ENCODE measurements at places on chromosomes 2 and 18.

GRCh38 chr2:104502901-104503300, 351.0 kb upstream of the POU3F3 start:
- DNase-seq: no peak

DNA sequence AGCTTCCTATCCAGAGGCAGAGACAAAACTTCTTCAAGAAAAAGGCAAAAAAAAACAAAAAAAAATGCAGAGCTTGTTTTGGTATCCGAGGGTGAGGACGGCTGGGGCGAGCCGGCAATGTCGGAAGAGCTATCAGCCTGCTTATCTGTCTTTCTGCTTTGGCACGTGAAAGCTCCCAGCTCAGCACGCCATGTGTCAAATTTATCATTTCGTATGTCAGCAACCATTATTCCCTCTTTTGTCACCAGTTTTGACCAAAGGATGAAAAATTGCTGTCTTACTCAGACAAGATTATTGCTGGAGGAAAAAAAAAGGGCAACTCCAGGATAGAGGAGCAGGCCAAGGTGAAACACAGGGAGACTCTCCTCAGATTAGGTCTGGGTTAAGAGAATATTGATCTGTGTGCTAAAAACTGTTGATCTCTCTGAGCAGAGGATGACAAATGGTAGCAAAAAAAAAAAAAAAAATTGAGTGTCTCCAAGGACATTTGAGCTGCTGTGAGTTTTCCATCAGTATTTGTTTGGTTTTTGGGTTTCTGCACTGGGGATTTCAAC, 532.0 kb upstream of the POU3F3 start:
- no peak for DNase-seq

GRCh38 chr2:175414882-175415487, 233.5 kb upstream of the ATP5MC3 start:
- peak; percentile 42 for DNase-seq

- DNase-seq: no peak
Measured at GRCh38 chr2:174784316-174784715, 20.0 kb upstream of the CHRNA1 start.

DNA sequence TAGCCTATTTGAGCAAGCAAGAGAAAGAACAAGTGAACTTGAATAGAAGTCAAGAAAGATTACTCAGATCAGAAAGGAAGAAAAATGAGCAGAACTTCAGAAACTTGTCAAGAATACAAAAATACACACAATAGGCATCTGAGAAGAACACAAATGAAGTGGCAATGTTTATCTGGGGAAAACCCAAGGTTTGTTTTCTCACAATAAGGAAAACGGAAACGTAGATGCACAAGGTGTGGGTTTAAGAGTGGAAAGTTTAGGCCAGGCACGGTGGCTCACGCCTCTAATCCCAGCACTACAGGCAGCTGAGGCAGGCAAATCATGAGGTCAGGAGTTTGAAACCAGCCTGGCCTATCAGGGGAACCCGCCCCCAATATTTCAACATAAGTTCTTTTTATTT, 159.5 kb upstream of the GYPC start:
- no peak for DNase-seq

GRCh38 chr2:182381225-182381624, 45.6 kb downstream of the PDE1A start:
- DNase-seq: no peak

DNA sequence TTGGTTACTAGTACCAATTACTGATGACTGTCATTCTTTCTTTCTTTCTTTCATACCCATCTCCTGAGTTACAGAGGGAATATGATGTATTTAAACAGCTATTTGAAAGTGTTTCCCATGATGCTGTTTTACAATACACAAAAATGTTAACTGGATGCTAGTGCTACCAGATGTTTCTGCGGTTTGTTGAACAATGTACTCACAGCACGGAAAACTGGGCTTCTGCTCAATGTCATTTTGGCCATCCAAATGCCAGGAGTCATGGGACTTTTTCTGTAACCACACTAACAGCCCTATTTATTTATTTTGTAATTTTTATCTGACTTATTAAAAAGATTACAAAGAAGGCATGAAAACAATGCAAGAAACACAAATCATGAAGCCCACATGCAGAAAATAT, 313.8 kb downstream of the RIT2 start:
- no peak for DNase-seq

DNA sequence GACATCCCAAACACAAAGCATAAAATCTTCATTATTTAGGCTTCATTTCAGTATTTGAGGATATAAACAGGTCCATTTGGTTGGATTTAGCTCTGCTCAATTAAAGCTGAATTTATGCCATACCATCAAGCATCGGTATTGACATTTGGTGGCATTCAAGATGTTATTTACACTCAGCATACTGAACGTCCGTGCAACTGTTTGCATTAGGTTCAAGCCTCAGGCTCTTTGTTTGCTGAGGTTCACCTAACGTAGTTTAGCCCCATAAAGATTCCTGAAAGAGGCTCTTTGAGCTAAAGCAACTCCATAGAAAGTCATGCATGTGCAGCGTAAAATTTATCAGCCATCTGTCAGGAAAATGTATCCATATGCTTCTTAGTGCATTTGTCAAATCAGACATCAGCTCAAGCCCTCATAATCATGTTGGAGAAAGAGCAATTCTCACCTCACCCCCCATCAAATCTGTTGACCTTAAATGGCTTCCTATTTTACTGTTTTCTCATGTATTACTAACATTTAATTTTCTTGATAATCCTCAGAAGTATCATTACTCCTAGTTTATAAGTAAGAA, 366.9 kb downstream of the EPHA4 start:
- no peak for DNase-seq

- DNase-seq: no peak
Measured at GRCh38 chr2:170679607-170680079, 35.5 kb upstream of the SP5 start.

GRCh38 chr18:8081267-8081666, 514.2 kb downstream of the PTPRM start:
- no peak for DNase-seq

- no peak for DNase-seq
Measured at GRCh38 chr2:231531883-231532755, 1.9 kb upstream of the NMUR1 start.

DNA sequence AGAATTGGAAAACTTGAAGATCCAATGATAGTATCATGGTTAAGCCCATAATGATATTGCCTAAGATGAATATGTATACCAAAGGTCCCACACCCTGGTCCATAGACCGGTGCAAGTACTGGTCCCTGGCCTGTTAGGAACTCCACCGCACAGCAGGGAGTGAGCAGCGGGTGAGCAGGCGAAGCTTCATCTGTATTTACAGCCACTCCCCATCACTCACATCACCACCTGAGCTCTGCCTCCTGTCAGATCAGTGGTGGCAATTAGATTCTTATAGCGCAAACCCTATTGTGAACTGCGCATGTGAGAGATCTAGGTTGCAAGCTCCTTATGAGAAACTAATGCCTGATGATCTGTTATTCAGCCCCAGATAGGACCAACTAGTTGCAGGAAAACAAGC, 402.4 kb downstream of the EPHA4 start:
- DNase-seq: no peak

- DNase-seq: no peak
Measured at GRCh38 chr2:67213270-67213670, 183.9 kb upstream of the ETAA1 start.

- DNase-seq: no peak
Measured at GRCh38 chr2:218569661-218570500, 1.2 kb downstream of the CNOT9 start.

DNA sequence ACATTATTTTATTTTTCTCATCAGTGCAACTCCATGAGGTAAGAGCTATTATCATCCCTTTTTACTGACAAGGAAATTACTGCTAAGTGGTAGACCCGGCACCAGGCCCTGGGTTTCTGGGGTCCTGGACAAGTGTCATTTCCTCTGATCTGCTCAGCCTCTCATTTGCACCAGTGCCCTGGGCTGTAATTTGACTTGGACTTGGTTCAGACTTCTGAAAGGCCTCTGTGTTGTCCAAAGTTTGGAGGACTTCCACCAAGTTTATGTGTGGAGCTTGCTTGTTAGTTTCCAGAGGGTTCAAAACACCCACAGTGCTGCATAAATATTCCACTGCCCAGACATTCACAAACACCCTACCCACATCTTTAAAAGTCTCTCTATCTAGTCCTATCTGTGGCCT, 44.0 kb upstream of the PPP1CB start:
- DNase-seq: no peak

DNA sequence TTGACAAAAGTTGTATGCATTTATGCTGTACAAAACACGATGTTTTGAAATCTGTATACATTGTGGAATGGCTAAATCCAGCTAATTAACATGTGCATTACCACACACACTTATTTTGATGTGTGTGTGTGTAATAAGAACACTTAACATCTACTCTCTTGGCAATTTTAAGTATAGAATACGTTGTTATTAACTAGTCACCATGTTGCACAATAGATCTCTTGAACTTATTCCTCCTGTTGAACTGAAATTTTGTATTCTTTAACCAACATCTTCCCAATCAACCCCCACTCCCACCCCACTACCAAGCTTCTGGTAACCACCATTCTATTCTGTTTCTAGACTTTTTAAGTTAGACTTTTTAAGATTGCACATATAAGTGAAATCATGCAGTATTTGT, 16.3 kb upstream of the SP3 start:
- DNase-seq: no peak

GRCh38 chr2:116517936-116518335, 1296.6 kb upstream of the DDX18 start:
- DNase-seq: no peak

DNA sequence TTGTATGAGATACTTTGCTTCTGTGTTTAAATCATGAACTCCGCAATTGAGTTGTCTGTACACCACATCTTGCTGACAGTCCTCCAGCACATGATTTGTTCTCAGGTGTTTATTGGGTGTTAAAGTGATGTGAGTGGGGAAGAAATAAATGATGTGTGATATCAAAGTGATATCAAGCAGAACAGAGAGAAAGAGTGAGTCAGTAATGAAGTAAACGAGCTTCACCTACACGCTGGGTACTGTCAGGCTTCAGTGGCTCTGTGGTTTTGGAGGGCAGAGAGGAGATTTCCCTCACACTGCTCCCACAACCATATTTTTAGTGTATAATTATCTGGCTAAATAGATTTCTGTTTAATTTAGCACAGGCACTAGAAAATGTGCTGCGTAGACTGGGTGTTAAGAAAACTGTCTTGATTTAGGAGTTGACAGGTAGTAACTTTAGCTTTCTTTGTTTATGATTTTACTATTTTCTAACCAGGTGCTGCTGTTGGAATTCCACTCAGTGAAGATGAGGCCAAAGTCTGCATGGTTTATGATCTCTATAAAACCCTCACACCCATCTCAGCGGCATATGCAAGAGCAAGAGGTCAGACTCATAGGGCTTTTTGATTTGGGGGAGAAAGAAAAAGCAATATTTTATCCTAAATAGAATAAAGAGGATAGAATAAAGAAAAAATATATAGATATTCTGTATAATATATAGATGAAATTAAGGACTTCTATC, 21.2 kb downstream of the ATIC start:
- no peak for DNase-seq

- DNase-seq: no peak
Measured at GRCh38 chr2:85635636-85636035, 19.6 kb downstream of the USP39 start.

DNA sequence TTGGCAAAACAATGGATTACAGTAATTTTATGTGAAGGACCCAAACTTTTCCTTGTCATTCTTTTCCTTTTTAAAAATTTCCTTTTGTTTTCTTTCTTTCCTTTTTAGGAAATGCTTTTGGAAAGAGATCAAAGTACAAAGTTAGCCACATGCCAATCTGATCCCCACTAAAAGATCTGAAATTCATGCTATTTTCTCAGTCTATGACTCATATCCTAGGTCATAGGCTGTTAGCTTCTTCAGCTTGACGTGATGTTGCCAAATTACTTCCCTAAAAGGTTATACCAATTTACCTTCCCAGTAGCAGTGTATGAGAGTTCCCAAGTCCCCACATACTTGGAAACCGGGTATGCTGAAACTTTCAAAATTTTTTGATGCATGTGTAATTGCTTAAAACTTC, 355.3 kb downstream of the INSIG2 start:
- DNase-seq: no peak

DNA sequence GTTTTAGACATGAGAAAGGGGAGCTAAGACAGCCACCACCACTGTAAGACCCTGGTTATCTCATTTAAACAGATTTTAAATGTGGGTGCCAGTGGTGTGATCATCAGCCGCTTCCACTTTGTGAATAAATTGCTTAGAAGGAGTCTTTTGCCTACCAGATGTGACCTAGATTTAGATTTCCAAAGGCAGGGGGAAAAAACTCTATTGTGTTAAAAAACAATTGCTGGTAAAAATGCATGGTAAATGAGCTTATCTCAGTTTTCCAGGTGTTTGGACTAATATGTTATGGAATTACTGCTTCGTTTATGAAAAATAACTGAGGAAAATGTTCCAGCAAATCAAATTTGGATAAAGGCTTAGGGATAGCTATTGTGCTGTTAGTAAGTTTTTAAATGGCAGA, 466.3 kb upstream of the RAB12 start:
- DNase-seq: no peak

- DNase-seq: no peak
Measured at GRCh38 chr2:144946263-144946662, 426.3 kb upstream of the ZEB2 start.

DNA sequence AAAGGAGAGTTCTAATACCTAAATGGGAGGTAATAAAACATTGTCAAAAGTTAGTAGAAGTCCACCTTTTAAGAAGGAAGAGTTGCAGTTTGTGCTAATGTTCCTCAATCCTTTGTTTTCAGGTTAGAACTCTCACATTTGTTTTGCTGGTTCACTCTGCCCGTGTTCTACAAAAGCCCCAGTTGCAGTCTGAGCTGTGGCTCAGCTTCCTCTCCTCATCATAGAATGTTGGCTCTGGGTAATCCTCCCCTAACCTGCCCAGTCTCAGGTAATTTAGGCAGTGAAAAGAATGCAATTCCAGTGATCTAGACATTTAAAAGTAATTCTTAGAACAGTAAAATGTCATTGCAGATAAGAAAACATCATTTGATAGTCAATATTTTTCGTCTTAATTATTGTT, 1410.4 kb upstream of the ZEB2 start:
- no peak for DNase-seq

DNA sequence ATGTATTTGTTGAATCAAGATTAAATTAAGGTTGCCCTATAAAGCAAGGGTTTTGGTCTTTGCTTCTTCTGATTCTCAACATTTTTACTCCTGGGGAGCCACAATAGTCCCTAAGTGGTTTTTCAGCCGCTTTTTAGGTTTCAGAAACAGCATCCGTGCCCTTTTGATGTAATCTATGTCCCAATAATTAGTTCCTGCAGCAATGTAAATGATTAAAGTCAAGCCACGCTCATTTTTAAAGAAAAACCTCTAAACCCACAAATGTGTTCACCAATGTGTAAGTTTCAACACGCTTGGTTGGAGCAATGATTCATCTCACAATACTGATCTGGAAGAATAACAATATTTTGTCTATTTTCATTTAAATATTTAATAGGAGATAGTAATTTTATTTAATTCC, 5.6 kb downstream of the ARL4C start:
- DNase-seq: no peak

GRCh38 chr2:17136231-17136630, 382.0 kb downstream of the RAD51AP2 start:
- DNase-seq: no peak

GRCh38 chr2:177771191-177771590, 301.4 kb downstream of the PDE11A start:
- DNase-seq: no peak
